ENCODE measurements at places on chromosomes 13 and 19. TPM values are rescaled to one million over a fixed set of nuclear protein-coding genes. Genes with fewer than 3 reads are reported as not detected.

The OLFM2 gene
- 9.0 TPM for total RNA-seq

The WDR87 gene
- total RNA-seq: not detected

The RGS9BP gene
- total RNA-seq: 0.41 TPM

The ZNF486 gene
- 4.5 TPM for total RNA-seq

The GPC6 gene
- total RNA-seq: not detected

The NLRP4 gene
- not detected for total RNA-seq

The NKG7 gene
- total RNA-seq: 135 TPM

The TRPC4 gene
- not detected for total RNA-seq

The CAPN12 gene
- 4.4 TPM for total RNA-seq

The PCDH17 gene
- not detected for total RNA-seq

The SMAD9 gene
- total RNA-seq: not detected

The GSX1 gene
- not detected for total RNA-seq

The AXL gene
- total RNA-seq: not detected

The PLIN5 gene
- total RNA-seq: not detected

The ZNF878 gene
- total RNA-seq: 0.61 TPM

The OR7D2 gene
- 0.95 TPM for total RNA-seq

The MISP3 gene
- 2.1 TPM for total RNA-seq

All from T-helper 2 cell treated with Interferon-gamma antibody and Interleukin-4, amounts not matched to agents 100 ng/mL and 5 ng/mL, for 36 hours (primary cell).